ENCODE measurements at places on chromosomes 5 and 9.
A peak's percentile ranks its signal among the peaks of the same experiment; 100 is the strongest.

DNA sequence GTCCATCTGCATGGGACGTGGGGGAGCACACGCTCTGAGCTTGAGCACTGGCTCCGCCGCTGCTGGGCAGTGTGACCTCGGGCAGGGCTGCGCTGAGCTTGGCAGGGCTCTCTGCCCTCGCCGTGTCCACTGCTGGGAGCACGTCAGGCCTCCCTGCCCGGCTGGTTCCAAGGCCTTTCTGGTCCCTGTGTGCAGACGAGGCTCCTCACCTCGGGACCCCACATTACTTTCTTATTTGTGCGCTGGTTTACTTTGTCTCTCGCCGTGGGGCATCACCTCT lies 43.9 kb downstream of the RXRA start:
- no peak for DNase-seq

DNA sequence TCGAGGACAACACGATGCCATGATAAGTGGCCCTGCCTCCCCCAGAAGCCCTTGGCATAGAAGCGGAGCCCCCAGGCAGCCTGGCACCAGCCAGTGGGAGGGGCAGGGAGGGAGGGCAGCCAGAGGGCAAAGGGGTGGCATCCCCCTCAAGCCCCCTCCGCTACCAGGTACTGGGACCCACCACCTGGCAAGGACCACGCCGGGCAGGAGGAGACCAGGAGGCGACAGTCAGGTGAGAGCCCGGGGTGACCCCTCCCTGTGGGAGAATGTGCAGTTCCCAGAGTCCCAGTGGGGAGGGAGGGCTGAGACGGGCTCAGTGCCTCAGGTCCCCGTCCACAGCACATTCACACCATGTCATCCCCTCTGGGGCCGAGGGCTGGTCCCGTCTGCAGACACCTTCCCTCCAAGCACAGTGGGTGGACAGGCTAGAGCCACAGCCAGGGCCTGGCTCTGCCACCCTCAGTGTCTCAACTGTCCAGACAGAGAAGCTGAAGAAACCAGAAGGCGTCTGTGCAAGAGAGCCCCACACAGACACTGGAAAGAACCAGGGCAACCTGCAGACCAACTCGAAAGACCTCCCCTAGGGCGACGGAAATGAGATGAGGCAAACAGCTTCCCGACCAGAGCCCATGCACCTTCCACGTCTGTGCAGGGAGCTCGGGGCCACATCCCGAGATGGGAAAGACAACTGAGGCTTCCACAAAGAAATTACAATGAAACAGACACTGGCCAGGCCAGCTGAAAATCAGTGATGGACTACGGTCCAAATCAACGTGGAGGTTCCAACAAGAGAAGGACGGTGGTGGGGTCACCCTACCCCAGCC lies 11.1 kb downstream of the BRD3 start:
- no peak for DNase-seq

GRCh38 chr5:298737-299125 lies 22.8 kb upstream of the AHRR start:
- no peak for DNase-seq

DNA sequence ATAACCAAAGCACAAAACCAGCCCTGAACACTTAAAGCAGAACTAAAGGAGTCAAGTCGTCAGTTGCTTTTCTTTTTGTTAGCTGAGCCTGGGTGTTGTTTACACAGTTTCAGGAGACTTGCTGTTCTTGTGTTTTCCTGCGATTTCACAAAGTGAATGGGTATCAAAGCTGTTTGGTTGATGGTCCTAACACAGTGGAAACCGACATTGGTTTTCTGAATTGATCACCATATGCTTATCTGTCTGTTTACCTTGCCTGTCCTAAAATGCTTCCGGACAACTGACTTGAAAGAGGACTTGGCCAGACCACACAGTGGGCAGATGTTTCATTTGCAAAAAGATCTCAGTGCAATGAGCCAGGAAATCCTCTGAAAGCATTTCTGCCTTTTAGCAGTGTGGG lies 676.4 kb downstream of the PRELID2 start:
- no peak for DNase-seq

DNA sequence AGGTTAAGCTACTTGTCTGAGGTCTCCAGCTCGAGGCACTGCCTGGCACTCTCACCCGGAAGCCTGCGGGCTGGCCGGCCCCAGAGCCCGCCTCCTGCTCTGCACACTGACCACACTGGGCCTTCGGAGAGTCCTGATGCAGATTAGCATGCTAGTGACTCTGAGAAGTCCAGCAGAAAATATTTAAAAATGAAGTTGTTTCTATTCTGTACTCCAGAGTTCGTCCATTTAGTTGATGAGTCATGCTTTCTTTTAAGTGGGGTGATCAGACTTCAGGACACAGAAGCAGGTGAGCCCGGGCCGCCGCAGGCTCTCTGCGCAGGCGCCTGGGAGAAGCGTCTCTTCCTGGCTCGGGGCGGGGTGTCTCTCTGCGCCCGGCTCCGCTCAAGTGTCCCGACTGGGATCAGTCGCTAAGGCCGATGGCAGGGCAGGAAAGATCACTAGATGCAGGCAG lies 32.5 kb downstream of the FAM240B start:
- DNase-seq = no peak

- DNase-seq = no peak
Observed at GRCh38 chr9:114522286-114522685, 17.0 kb upstream of the WHRN start.

- peak; percentile 88 for DNase-seq
Observed at GRCh38 chr9:95756986-95757385, 118.5 kb upstream of the ERCC6L2 start.

DNA sequence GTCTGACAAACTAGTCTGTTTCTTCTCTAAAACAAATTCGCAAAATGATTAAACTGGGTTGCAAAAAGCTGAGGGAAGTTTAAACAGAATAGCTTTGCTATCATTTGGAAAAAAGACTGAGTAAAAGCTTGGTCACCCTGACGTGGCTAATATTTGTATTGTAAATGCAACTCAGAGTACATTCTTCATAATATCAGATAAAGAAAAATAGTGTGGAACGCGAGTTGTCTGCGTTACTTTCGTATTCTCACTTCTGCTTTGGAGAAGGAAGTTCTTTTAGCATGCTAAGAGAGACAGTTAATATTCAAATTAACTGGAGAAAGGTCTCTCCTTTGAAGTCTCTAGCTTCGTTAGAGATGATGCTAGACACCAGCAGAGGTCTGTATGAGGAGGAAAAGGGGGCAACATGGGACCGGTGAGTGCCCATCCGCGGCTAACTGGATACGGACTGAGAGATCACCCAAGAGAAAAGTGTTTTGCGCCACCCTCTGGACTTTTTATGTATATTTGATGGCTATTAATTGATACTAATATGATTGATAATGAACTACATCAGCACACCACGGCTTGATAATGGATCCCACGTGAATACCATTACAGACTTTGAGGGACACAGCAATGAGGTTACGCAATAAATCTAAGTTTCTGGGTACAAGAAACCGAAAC lies 2.9 kb upstream of the CNTRL start:
- peak; percentile 47 for DNase-seq

GRCh38 chr5:64229163-64229774 lies 63.6 kb downstream of the RNF180 start:
- peak; percentile 40 for DNase-seq

- no peak for DNase-seq
Observed at GRCh38 chr5:135826221-135826525, 8.3 kb upstream of the SLC25A48 start.

DNA sequence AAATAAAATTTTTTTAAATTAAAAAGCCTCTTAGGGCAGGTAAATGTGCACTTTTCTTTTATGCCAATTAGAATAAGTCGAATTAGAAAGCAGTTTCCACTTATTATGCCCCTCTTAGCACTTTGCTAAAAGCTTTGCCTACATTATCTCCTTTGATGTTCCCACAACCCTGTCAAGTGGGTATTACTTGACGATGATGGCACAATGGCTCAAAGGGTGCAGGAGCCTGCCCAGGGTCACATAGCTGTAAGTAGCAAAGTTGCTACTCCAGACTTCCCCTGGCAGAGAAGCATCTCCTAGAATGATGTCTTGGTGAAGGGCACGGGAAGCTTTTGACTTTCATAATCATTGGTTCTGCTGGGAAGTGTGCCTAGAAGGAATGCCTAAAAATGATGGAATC lies 18.4 kb upstream of the IQGAP2 start:
- DNase-seq = no peak

DNA sequence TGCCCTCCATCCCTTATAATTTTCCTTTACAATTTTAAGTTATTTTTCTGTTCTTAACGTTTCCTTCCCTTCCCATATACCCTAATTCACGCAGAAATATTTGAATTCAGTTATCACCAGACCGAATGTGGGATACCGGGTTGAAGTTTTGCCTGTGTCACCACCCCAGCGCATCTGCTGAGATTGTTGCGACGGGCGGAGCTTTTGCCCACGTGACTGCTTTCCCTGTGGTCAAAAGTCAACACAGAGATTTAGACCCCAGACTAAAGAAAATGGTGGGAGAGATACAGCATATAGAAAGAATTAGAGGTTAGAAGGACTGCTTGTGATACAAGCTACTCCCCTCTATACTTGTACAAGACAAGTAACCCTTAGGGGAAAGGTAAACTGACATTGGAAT lies 326.4 kb upstream of the CTNND2 start:
- no peak for DNase-seq

DNA sequence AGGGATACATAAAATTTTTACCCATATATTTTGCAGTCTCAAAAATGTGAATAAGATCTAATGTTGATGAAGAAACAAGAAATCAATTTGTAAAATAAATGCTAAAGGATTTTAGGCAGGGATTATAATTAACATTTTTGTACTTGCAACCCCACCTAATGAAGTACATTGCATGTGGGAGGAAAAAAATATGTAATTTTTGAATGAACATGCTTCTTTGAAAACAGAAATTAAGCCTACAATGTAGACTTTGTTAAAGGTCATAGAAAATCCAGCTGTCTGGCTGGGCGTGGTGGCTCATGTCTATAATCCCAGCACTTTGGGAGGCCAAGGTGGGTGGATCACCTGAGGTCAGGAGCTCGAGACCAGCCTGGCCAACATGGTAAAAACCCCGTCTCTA lies 15.6 kb downstream of the SLC27A6 start:
- DNase-seq = no peak

- no peak for DNase-seq
Observed at GRCh38 chr9:98867103-98867428, 59.6 kb downstream of the GALNT12 start.

- no peak for DNase-seq
Observed at GRCh38 chr5:115855959-115856358, 14.2 kb downstream of the AP3S1 start.

- peak; percentile 15 for DNase-seq
Observed at GRCh38 chr5:125227333-125228095, 481.1 kb upstream of the ZNF608 start.

DNA sequence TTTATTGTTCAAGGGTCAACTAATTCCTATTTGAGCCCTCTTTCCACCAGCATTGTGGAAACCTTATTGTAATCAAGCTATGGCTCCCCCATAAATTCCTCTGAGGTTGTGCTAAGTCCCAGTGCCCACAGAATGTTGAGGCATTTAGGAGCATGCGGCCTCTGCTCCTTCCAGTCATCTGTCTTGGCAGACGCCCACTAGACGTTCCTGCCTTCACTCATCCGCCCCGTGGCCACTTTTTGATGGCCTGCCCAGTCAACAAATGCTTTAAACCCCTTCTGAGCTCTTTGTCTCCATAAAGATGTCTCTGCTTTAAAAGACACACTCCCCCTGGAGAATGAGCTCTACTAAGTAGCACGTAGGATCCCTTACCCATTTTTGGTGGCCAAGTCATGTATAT lies 104.7 kb downstream of the GAS1 start:
- DNase-seq = no peak

GRCh38 chr5:138850865-138851435 lies 24.2 kb downstream of the LRRTM2 start:
- DNase-seq = no peak

DNA sequence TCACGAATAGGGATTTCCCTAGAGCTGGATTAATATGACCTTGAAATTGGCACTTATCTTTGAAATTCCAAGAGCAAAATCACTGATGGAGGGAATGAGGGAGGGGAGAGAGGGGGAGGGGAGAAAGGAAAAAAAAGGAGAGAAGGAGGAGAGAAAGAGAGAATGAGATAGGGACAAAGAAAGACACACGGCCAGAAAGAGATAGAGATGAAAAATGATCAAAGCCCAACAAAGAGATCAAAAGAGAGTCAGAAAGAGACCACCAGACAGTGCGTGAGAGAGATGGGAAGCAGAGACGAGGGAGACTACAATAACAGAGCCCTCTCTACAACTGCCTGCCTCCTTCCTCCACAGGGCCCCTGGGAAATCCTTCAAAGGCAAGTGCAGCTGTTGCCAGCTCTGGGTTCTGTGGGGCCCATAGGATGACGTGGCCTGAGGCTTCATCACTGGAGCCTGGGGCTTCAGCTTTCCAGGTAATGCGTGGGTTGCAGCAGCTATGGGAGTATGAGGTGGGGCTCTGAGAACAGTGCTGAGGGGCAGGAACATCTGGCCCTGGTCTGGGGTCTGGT lies 58.3 kb upstream of the SHB start:
- peak; percentile 8 for DNase-seq

- DNase-seq = peak; percentile 29
Observed at GRCh38 chr9:112112941-112113681, 62.0 kb downstream of the SUSD1 start.

- DNase-seq = no peak
Observed at GRCh38 chr9:107810461-107810961, 320.9 kb upstream of the KLF4 start.

GRCh38 chr5:126877602-126878001 lies 100.7 kb downstream of the LMNB1 start:
- DNase-seq = no peak

DNA sequence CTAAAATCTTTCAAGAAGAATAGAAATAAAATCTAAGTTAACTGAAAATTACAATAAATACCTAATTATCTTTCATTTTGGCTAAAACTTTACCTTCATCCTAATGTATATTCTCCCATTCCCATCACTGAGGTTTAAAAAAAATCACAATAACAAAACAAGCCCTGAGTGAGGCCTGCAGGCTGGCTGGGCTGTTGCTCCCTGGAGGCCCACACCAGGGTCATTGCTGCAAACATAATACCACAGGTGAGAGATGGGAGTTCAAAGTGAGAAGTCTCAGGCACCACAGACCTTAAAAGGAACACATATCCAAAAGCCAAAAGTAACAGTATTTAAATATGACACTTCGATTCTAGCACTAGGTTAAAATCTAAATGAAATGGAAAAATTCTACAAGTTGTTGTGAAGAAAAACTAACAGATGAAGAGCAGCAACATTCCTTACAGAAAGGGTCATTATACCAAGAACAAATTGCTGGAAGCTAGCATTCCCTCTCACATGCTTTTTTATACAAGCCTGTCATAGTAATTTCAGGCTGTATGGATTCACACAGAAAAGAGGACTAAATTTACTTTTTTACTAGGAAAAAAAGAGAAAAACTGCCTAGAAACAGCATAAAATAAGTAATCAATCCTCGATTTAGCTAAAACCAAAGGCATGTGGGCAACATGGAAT lies 57.8 kb downstream of the AUH start:
- DNase-seq = no peak

DNA sequence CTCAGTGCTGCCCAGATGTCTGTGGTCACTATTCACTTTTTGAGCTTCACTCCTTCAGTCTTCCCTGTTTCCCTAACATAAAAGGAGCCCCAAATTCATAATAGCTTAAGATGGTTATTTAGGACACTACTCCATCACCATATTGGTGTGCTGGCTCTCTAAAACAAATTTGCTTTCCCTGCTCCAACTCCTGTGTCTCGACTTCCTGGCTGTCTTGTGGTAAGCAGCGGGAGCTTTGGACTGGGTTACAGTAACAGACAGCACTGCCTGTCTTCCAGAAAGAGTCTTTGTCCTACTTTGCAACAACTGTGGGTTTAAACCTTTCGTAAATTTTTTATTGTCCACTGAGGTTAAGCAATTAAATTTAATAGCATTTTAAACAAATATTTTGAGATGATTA lies 389.4 kb downstream of the CDH9 start:
- no peak for DNase-seq

Data from fibroblast of skin of scalp (primary cell).